ENCODE measurements at places on chromosomes 11 and 22.

- no peak for DNase-seq
Measured at GRCh38 chr11:86565801-86566312, 106.6 kb downstream of the ME3 start.

GRCh38 chr11:66184728-66185127 lies 83.7 kb upstream of the RAB1B start:
- DNase-seq: no peak

- no peak for DNase-seq
Measured at GRCh38 chr11:10824888-10825287, 16.2 kb upstream of the EIF4G2 start.

DNA sequence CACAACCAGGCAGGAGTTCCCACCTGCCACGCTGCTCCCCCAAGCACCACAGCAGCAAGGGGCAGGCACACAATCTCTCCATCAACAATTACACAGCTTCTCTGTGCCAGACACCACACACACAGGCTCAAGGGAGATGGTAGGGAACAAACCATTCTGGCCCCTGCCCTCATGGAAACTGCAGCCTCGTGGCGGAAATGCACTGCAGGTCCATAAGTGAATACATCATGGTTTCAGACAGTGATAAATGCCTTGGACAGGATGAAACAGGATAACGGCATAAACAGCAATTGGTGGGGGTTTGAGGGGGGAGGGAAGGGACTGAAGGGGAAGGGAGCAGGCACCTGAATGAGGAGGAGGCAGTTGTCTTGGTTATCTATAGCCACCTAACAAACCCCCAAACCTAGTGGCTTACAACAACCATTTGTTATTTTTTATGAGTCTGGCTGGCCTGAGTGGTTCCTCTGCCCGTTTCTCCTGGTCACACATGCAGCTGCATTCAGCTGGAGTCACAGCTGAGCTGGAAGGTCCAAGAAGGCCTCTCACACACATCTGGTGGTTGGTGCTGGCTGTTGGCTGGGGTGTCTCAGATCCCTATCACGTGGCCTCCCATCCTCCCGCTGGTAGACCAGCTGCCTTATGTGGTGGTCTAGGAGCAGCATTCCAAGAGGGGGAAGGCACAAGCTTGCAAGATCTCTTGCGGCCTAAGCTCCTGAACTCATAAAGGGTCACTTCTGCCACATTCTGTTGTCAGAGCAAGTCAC lies 15.0 kb upstream of the YWHAH start:
- no peak for DNase-seq

DNA sequence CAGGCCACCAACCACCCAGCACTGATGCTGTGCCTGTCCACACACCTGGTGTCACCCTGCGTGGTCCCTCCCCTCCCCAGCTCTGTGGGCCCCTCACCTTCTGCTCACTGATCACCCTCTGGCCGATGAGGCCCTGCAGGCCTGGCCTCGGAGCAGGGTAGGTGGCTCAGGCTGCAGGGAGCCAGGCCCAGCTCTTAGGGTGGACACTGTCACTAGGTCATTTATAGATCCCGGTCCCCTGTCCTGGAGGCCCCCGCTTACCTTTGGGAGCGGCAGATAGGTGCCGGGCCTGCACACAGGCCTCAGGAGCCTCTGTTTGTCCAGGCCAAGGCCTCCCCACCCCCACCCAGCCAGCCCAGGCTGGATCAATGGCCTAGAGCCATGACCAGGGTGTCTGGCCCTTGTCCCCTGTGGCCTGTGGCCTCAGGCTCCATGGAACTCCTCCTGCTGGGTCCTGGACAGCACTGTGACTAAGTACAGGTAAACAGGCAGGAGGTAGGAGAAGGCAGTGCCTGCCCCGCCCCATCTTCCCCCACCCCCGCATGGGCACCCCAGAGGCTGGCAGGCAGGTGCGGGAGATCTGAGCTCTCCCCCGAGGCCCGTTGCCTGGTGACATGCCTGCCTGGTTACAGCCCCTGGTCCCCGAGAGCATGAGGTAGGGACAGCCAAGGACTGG lies at the start of gene TMPRSS6:
Gene TMPRSS6 (minus strand): TSS at position 472 of the 676 bp plus-strand sequence. CDS start 6,296 bp downstream, outside the sequence.
- DNase-seq: no peak

GRCh38 chr11:2516276-2517015 lies 71.6 kb downstream of the KCNQ1 start:
- no peak for DNase-seq

- no peak for DNase-seq
Measured at GRCh38 chr11:8318536-8318935, 54.9 kb upstream of the LMO1 start.

DNA sequence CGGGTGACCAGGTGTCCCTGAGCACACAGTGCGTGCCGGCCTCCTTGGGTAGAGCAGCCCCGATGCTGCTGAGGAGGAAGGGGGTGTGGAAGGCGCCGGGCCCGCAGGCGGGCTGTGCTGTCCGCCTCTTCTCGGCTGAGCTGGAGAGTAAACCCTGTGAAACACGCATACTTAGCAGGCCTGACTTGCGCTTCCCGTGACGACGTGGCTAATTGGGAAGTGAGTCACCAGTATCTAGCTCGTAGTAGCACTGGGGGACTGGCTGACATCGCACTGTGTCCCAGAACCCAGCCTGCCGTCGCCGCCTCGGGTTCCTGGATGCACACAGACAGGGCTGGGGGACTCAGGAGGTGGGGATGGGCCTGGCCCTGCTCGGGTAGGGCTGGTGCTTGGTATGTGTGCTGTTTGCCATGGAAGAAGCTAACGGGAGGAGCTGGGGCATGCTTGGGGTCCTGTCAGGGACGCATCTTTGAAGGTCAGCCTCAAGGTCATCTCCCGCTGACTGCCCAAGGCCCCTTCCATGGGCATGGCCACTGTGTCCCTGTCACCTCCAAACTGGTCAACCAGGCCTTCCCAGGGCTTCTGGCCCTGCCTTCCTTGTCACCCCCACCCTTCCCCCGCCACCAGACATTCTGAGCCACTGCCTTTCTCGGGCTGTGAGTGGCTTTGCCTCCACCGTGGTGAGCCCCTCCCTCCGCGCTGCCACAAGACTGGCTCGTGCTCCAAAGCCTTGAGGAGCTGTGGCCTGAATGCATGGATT lies 1327.0 kb downstream of the BRD1 start:
- no peak for DNase-seq

GRCh38 chr11:128725630-128726319 lies 31.9 kb downstream of the FLI1 start:
- peak; percentile 72 for DNase-seq

GRCh38 chr11:23869671-23870070 lies 627.2 kb upstream of the LUZP2 start:
- no peak for DNase-seq

DNA sequence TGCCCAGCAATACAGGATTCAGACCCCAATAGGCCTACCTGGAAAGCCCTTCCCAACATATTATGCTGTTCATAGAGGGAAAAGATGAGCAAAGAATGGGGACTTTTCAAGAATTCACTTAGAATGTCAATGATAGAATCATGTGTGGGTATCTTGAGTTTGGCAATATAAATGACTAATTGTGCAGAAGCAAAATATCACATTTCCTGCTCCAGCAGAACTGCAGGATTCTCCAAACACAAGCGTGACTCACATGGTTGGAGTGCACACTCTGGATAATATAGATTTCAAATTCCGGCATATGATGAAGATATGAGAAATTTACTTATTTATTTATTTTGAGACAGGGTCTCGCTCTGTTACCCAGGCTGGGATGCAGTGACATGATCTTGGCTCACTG lies 12.5 kb upstream of the APOL5 start:
- DNase-seq: no peak

DNA sequence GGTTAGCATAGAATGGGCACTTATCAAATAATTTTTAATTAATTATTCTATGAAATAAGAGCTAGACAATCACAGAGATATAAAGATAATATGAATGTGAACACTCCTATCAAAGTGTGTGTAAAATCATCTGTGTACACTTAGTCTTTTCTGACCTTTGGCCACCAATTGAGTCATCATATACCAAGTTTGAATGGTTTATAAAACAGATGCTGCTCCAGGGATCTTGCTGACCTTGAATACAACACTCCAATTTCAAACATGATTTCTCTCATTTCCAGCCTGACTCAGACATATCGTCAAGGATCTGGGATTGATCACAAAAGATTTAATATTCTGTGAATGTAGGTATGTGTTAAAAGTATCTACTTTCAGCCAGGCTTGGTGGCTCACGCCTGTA lies 2.9 kb upstream of the OR51V1 start:
- DNase-seq: no peak

- DNase-seq: peak; percentile 72
Measured at GRCh38 chr22:36486619-36487384, 5.4 kb upstream of the TXN2 start.

- DNase-seq: no peak
Measured at GRCh38 chr22:24926849-24927579, 19.5 kb downstream of the LHFPL7 start.

DNA sequence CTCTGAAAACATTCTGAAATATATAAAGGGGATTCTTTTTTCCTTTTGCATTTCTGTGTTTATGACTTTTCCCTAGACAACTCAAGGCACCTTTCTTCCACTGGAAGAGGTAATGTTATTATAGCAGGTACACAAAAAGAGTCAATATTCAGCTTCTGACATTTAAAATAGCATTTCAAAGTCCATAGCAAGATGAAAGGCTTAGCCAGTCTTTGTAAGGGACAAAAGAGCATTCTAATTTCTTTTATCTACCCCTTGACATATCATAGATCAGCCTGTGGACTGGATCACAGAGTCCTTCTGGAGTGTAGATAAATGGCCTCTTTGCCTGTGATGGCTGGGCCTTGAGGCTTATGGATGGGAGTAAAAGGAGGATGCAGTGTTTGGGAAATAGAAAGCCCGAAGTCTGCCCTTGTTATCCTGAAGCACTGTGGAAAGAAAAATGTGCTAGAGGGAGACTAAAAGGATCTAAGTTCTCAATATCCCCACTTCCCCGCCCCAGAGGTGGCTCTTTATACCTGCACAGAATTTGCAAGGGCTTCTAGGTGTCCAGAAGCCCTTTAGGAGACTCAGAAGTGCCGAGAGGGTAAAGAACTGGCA lies 1.6 kb upstream of the HEPACAM start:
- no peak for DNase-seq

DNA sequence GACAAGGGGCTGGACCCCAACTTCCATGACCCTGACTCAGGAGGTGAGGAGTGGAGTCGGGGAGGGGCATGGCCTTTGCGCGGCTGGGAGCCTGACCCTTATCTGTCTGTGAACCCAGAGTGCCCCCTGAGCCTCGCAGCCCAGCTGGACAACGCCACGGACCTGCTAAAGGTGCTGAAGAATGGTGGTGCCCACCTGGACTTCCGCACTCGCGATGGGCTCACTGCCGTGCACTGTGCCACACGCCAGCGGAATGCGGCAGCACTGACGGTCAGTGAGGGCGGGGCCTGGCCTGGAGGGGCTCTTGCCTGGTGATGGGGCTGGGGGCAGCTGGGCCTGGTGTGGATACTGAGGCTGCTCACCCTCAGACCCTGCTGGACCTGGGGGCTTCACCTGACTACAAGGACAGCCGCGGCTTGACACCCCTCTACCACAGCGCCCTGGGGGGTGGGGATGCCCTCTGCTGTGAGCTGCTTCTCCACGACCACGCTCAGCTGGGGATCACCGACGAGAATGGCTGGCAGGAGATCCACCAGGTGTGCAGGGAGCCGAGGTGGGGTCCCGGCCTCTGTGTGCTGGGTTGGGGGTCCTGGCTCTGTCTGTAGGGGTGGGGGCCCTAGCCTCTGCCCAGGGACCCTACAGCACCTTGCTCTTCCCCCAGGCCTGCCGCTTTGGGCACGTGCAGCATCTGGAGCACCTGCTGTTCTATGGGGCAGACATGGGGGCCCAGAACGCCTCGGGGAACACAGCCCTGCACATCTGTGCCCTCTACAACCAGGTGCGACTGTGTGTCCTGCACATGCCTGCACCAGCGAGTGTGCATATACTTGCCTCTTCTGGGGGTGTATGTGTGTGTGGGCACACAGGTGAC lies 6.3 kb downstream of the SHANK3 start:
- no peak for DNase-seq

GRCh38 chr11:6588018-6588417 lies 15.4 kb downstream of the RRP8 start:
- DNase-seq: no peak

DNA sequence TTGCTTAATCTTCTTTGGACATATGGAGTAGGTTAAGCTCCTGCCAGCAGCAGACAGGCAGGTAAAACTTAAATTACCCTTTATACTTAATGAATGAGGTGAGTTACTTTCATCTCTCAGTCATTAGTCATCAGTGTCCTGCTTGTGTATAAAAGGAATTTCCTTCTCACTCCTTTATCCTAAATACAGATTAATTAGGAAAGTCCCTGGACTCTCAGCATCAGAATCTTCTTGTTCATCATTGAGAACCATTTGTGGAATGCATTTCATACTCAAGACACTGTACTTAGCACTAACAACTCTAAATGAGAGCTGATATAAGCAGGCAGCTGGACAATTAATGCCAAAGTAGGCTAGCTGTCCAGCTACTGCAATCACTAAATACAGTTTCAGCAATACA lies 630.4 kb downstream of the METTL15 start:
- DNase-seq: no peak

- DNase-seq: no peak
Measured at GRCh38 chr11:134155946-134156865, 67.6 kb downstream of the NCAPD3 start.

- no peak for DNase-seq
Measured at GRCh38 chr11:70716986-70717775, 318.9 kb downstream of the CTTN start.

DNA sequence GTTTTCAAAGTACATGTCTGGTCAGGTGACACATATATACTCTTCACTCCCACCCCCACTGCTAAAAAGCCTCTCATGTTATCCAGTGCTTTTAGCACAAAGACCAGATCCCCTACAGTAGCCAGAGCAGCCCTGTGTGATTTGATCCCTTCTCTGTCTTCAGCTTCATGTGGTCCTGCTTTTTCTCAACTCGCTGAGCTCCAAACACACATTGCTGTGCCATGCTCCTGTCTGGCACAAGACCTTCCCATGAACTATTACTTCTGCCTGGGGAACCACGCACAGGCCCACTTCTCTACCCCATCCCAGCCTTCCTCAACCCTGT lies 127.1 kb downstream of the RASSF10 start:
- no peak for DNase-seq

DNA sequence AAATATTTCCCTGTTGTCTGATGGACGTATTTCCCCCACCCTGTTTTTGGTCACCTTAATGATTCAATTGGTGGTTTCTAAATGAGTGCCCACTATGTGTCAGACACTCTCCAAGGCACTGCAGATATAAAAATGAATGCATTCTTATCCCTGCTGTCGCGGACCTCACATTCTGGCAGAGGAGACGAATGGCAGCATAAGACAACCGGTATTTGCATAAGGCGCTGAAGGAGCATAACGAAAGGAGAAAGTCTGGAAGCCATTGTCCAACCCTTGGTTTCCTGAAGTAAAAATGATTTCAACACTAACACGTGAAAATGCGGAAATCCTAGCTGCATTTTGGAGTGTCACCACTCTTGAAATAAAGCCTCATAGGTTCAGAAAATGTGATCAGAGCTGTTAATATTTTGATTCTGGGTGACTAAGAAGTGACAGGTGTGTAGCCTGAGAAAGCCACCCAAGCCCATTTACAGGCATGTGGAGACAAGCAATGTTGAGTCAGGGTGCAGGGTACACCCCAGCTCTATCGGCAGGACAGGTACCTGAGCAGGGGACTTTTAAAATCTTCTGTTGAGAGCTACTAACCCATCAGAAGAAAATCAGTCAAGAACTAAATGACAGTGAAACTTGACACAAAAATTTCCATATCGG lies 10.1 kb upstream of the GAB2 start:
- no peak for DNase-seq
